ENCODE measurements at places on chromosomes 7 and 10.

DNA sequence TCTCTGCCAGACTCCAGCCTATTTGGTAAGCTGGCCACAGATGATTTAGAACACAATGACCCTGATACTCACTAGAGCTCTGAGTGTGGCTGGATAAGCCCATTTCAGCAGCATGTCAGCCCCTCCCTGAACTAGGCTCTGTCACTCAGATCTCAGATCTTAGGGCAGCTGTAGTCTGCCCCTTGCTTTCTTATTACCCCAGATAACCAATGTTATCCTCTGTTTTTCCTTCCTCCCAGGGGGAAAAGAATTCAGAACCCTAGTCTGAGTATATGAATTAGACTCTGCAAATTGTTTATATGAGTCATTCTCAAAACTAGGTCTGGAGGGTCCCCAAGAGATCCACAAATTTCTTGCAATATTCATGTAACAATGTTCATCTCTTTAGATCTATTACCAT is 286.2 kb downstream of the KCNMA1 start:
- no peak for DNase-seq

- DNase-seq, result no peak
Observed at GRCh38 chr10:110524179-110524858, 26.6 kb downstream of the DUSP5 start.

- no peak for DNase-seq
Observed at GRCh38 chr7:148456351-148456750, 134.2 kb upstream of the C7orf33 start.

DNA sequence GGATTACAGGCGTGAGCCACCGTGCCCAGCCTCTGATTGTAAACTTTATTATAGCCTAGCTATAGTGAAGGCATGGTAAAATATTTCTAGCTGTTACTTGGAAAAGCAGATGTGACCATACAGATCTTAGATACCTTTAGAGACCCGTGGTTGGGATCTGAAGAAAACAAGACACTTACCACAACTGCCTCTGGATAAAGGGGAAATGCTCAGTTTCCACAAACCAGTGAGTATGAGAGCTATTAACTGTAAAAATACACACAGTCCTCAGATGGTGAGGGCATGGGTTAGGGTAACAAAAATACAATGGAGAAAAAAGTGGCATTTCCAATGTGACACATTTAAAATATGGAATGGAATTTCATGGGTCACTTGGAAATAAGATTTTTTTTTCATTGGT is 63.0 kb downstream of the ZNF438 start:
- DNase-seq, result no peak

GRCh38 chr7:70614237-70615045 is 517.5 kb upstream of the GALNT17 start:
- DNase-seq, result peak; percentile 42

GRCh38 chr7:99839287-99840021 is 11.6 kb downstream of the CYP3A43 start:
- no peak for DNase-seq

DNA sequence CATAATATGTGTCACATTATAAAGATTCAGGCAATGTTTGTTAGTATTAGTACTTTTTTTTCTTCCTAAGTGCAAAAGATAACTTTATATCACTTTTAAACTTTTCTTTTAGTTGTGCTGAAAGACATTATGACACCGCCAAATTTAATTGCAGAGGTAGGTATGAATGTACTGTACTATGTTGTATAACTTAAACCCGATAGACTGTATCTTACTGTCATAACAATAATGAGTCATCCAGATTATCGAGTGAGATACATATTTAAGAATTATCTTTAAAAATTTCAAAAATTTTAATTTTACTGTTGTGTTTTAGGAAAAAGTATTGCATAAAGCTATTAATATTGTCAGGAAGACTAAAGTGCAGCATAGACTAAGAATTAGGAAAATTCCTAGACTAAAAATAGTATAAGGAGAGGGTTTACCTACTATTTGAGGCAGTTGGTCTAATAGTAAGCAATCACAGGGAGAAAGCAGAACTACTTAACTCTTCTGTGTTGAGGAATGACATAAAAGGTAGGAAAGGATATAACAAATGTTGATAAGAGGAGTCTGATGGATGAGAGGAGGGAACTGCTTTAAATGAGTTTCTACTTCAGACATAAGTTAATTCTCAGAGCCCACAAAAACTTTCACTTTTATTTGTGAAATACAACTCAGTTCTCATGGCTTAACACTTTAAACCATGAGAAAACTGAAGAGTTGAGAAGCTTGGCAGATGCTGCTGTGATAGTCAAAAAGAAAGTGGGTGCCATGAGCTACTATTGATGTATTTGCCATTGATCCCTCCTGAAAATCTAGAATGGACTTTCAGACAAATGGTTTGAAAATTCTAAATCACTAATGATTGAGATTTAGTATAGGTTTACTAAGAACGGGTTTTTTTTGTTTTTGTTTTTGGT is 67.8 kb downstream of the PTEN start:
- no peak for DNase-seq

DNA sequence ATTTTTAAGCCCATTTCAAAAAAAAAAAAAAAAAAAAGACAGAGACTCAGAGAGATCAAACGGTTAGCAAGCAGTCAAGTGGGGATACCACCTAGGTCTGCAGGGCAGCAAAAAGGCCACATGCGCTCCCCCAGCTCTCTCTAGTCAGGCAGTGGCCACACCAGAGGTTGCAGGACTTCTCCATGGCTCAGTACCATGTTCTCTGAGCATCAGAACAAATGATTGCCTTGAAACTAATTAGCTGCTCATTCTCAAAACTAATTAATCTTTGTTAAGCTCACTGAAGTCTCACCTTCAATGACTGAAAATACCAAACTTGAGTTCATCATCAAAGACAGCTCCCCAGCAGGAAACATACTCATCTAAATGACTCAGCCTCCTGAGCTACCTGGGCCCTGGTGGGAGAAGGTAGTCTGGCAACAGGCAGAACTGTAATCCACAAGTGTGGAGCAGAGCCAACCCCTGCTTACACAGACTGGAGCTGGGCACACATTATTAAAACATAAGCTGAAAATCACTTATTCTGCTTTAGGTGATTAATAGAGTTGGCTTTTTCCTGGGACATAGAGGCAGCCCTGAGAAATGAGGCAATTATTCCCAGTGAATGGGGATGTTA is 319.6 kb downstream of the GRID1 start:
- no peak for DNase-seq

DNA sequence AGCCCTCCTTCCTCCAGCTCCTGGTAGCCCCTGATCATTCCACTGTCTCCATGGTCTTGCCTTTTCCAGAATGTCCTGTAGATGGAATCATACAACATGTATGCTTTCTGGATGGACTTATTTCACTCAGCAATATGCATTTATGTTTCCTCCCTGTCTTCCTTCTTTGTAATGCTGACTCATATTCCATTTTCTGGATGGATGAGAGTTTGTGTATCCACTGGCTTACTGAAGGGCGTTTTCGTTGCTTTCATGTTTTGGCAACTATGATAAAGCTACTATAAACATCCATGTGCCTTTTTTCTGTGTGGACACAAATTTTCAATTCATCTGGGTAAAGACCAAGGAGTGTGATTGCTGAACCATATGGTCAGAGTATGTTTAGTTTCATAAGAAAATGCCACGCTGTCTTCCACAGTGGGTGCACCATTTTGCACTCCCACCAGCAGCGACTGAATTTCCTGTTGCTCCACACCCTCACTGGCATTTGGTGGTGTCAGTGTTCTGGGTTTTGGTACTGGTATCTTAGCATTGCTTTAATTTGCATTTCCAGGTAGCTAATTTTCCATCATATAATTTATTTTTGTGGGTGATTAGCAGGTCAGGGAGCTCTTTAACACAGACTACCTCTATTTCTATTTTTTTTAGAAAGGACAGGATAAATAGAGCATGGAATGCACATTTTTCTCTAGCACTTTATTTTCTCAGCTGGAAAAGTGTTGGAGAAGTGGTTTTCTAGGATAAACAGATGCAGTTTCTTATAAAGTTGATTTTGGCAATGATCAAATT is 252.2 kb downstream of the WDR37 start:
- no peak for DNase-seq

- DNase-seq, result no peak
Observed at GRCh38 chr7:79988653-79989052, 146.0 kb upstream of the GNAI1 start.

DNA sequence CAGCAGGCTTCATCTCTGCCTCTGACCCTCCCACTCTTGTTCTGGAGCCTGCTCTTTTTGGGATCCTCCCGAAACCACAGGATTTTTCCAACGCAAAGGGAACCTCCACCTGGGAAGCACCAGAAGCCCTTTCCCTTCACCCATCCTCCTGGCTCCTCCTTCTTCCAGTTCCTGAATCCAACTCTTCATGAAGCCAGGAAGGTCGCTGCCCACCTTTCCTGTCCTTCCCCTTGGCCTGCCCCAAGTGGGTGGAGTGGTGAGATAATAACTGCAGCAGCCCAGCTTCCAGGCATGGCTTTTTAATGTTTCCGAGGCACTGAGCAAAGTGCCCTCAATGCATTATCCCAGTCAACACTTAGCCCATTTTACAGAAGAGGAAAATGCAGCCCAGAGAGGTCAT is 70.8 kb upstream of the EEPD1 start:
- no peak for DNase-seq

- DNase-seq, result no peak
Observed at GRCh38 chr10:131787961-131788360, 112.8 kb upstream of the PPP2R2D start.

DNA sequence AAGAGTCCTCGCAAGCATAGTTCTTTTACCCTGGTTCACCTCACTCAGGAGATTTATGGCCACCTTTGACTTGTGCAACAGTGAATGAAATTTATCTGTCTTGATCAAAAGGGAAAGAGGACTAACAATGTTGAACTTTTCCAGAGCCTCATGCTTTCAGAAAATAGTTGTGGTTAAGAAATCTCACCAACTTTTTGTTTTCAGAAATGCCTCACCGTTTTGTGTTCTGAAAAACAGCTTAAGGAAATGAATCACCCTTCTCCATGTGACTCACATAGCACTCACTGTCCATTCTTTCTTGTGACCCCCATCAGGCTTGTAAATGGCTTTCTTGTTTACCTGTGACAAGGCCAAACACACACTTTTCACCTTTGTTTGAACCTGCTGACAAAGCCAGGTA is 148.6 kb upstream of the FAM3C start:
- no peak for DNase-seq

DNA sequence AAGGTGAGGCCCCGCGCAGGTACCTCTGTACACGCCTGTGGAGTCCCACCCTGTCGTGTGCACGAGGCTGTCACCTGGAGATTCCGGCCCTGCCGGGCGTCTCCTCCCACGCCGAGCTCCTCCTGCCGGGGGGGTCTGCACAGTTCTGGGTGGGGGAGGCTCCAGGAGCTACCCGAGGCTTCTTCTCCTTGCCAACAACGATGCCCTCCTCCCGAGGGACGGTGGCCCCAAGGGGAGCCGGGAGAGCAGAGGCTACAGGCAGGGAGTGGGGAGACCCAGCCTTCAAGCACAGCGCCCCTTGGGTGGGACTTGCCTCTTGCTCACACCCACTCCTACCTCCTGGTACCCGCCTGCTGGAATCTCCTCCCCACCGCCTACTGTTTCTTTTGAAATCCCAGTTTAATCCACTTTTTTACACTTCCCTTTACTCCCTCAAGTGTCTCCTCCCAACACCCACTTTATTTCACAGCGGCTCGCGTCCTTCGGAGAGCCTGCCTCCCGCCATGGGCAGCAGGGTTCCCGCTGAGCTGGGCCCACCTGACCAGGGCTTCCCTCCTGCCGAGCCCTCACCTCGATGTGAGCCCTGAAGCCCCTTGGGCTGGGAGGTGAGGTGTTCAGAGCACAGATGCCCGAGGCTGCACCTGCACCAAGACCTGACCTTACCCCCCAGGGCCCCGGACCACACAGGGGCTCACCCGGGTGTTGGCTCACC is 338.1 kb downstream of the DNAJB6 start:
- DNase-seq, result no peak

GRCh38 chr10:49109669-49110340 is 5.5 kb downstream of the VSTM4 start:
- peak; percentile 66 for DNase-seq

DNA sequence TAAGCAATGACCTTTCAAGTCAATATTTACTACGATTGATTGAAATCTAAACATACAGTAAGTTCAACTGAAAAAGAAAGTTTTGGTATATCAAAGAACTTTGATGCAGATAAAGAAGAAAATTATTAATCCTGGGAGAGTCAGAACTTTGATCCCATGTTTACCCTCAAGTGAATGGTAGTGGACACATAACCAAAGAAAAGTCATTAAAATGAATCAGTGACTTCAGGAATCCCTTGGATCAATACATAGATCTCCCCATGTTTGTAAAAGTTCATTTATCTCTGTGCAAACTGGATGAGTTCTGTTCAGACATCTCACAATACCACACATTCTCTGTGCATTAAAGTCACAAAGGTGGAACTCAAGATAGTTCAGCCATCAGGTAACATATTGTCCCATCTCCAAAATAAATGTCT is 75.5 kb upstream of the RELN start:
- DNase-seq, result no peak

DNA sequence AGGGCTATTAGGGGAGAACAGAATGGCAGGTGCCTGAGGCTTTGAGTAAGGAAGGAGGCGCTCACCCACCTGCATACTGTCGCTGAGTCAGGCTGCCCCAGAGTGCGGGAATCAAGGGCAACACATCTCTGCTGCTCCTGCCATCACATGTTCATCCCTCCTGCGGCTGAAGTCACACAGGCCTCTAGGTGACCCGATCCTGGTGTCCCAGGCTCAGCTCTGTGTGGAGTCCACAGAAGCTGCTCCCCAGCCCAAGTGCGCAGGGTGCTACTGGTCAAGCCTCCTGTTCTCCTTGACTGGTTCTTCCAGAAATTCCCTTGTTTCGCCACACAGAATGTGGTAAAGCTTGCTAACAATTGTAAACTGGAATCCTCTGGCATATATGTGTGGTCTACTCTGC is 96.9 kb upstream of the IL6 start:
- DNase-seq, result no peak

GRCh38 chr7:155524018-155524556 is 22.3 kb downstream of the CNPY1 start:
- DNase-seq, result no peak

- peak; percentile 18 for DNase-seq
Observed at GRCh38 chr7:142881586-142882337, 3.8 kb downstream of the TRPV6 start.

DNA sequence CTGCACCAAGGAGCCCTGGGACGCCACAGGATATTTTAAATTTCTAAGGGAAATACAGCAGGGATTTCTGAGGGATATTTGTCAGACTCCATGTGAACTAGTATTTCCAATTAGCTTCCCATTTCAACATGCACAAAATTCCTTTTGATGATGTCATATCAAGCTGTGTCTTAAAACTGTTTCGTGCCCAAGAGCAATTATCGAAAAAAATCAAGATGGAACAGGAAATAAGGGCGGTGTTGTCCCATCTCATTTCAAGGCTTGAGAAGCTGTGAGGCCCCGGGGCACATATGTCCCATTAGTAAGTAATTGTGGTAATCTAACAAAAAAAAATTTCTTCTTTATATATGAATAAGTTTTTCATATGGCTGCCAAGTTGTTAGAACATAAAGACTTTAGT is 47.4 kb downstream of the PPP1R17 start:
- DNase-seq, result no peak

Measured in kidney (tissue), 22 donors.